Kidney (tissue), 22 donors: ENCODE measurements at places on chromosomes 11 and 22. TPM values are rescaled to one million over a fixed set of nuclear protein-coding genes. Genes with fewer than 3 reads are reported as not detected.

Gene PANX3
- not detected for total RNA-seq

GRCh38 chr11:113377681-113378412, 9.7 kb upstream of the ANKK1 start:
- DNase-seq, result no peak
- H3K36me3 ChIP-seq, result peaks cover 8% of the 10 kb centered on the region
- H3K27me3 ChIP-seq, result no peaks in the 10 kb centered on the region
- H3K4me3 ChIP-seq, result no peak overlapping the region
- no peaks in the 10 kb centered on the region for H3K4me1 ChIP-seq

Gene POU2AF2
- total RNA-seq, result not detected

DNA sequence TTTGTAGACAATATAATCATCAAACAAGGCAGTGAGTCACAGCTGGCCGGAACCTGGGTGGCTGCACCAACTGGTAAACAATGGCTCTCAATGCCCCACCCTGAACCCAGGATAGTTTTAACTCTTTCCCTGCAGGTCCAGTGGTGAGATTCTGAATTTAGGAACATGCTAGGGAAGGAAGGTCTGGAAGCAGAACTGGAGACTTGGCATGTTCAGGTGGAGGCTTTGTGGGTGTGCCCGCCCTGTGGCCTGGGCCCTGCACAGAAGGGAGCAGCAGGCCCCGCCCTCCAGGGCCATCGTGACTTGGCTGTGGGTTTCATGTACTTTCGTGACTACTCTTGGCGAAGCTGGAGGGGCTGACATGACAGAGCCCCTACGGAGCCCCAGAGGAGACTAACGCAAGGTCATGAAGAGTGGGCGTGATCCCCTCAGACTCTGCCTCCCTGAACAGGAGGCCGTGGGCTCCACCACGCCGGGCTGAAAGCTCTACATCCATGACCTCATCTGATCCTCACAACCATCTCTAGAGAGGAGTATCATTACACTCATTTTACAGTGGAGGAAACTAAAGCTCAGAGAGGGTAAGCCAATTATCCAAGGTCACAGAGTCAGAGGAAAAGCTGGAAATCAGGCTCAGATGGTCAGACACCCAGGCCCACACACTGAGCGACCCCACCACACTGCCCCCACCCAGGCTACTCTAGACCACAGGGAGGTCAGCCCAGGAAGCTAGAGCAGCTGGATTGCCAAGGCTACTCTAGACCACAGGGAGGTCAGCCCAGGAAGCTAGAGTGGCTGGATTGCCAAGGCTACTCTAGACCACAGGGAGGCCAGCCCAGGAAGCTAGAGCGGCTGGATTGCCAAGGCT, 27.3 kb downstream of the MAFF start:
- H3K27me3 ChIP-seq, result no peaks in the 10 kb centered on the region
- peak overlapping the region; percentile 36 for H3K27ac ChIP-seq
- no peak for DNase-seq
- no peaks in the 10 kb centered on the region for H3K4me1 ChIP-seq
- H3K4me3 ChIP-seq, result no peak overlapping the region

DNA sequence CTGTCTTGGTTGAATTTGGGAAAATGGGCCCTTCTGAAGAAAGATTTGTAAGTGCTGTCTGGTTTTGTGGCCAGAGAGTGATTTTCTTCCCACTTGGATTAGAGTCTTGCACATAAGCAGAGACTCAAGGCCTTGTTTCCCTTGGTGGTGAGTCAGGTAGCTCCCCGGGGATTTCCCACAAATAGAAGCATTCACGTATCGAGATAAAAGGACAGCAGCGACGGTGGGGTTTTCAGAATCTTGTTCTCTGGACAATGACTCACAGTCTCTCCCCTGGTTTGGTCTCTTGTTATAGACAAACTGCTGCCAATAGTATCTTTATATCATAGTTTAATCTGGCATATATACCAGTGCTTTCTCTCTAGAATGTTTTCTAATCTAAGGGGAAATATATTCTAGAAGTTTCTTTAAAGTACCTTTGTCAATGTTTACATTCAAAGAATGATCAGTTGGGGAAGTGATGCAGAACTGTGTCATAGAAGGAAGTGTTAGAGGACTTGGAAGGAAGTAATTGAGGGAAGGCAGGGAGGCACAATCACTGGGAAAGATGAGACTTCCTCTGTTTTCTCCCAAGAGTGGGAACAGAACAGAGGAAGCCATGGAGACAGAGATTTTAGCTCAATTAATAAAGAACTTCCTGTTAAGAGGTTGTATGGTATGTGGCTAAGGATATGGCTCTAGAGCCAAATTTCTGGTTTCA, 18.1 kb downstream of the POLA2 start:
- H3K27ac ChIP-seq, result peak overlapping the region; percentile 2
- no peaks in the 10 kb centered on the region for H3K27me3 ChIP-seq
- H3K36me3 ChIP-seq, result peaks cover 5% of the 10 kb centered on the region
- H3K4me1 ChIP-seq, result peaks cover 4% of the 10 kb centered on the region
- H3K4me3 ChIP-seq, result no peak overlapping the region
